ENCODE measurements at places on chromosomes 3 and 15.

- no peak for DNase-seq
Measured at GRCh38 chr3:123611082-123611481, 26.2 kb upstream of the HACD2 start.

GRCh38 chr15:52791776-52792175, 1.6 kb upstream of the ONECUT1 start:
- no peak for DNase-seq

DNA sequence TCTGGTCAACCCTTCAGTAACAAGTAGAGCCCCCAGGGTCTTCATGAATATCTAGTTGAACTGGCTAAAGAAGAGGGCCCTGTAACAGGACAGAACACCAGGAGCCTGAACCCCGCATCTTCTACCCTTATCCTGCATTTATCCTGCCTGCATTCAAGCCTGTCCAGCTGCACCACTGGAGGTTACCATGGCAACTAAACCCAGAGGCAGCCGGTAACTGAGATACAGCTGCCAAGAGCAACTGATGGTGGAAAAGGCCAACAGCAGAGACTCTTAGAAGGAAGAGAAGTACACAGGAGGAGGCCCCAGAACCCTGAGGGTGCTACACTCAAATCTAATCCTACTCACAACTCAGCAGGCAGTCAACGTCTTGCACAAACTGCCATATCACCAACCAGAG, 3.7 kb upstream of the PRKAR2A start:
- DNase-seq: no peak

DNA sequence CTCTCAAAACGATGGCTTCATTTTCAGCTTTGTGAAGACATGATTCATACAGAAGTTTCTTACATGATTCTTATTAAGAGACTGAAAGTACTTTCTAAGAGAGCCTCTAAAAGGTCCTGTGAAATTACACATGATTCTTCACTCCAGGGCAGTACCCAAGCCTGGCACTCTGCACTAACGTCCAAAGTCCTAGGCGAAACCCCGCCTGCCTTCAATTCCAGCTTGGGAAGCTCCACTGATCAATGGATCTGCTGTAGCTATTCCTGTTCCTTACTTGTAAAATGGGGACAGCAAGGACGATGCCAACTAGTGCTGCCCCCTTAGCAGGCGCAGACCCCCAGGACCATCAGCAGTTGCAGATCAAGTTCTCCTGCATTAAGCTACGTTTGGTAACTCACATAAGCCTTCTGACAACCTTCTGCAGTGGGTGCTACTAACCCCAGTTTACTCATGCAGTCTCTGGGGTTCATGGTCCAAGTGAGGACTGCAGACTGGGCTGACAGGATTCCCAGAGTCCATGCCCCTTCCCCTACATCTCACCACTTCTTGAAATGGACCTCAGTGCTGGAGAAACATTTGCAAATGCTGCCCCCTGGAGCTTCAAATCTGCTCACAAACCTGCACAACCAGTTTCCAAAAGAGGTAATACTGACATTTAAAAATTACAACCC, 10.6 kb downstream of the CHCHD4 start:
- DNase-seq: no peak

- no peak for DNase-seq
Measured at GRCh38 chr3:159796744-159797143, 191.9 kb upstream of the IL12A start.

GRCh38 chr15:71133747-71134472, 18.6 kb downstream of the THSD4 start:
- DNase-seq: no peak

DNA sequence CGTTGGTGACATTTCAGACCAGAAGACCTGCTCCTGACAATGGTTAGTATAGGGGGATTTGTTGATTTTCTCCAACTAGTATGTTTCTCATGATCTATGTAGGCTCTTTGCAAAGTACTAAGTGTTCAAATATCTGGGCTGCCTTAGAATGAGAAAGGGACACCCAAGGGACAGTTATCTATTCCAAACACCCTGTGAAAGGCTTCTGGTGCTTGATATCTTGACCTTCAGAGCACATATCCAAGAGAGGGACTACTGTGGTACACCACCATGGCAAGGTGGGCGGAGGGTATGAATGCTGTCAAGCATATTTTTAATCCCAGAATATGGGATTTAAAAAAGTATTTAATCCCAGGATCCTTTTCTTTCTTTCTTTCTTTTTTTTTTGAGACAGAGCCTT, 1.1 kb downstream of the FANCD2OS start:
- no peak for DNase-seq

GRCh38 chr3:108133048-108133369, 42.2 kb upstream of the CD47 start:
- DNase-seq: no peak

Data from iPS DF 6.9 (cell line).